ENCODE measurements at places on chromosomes 4 and X.
A peak's percentile ranks its signal among the peaks of the same experiment; 100 is the strongest.

DNA sequence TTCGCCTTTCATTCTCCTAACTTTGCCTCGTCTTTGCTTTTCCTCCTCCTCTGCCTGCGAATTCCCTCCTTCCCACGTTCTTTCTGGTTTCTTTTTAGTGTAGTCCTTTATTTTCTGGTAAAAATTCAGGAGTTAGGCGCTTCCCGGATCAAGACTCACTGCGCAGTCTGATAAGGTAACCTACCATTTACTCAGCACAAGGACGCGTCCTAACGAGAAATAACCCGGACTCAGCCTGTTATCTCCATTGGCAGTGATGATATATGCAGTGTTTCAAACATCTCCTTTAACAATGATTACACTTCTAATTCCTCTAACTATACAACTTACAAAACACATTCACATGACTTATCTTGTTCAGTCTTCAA is 357 bp upstream of the ETNPPL start:
- no peak for DNase-seq

DNA sequence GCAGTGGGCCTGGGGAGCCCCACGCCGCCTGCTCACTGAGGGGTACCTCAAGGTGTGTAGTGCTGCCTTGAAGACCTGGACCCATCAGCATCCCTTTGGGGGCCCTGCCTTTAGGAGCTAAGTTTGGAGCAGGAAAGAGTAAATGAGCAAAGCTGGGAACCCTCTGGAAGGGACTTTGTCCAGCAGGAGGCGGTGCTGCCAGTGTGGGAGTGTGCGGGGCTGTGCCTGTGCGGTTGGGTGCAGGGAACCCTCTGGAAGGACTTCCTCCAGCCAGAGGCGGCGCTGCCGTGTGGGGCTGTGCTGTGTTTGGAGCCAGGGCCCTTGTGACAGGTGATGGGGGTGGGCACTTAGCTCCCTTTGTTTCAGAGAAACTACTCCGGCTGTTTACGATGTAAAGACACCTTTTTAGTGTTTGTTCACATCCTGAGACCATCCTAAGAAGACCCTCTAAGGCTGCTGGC is 25.8 kb downstream of the RGS12 start:
- DNase-seq = no peak

DNA sequence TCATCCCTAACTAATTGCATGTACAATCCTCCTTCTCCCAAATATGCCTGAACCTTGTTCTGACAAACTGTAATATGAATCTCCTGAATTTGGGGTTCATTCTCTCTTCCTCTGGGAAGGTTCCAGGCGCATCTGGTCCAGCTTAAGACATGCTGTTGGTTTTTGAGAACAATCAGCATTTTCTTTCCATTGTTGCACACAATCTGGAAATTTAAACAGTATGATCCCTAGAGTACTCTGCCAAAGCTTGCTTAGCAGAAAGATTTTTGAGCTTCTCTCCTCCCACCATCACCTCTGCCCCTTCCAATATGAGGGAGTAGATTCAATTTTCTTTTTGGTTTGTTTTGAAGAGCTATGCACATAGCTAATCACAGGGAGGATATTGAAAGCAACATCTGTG is 50.1 kb downstream of the SRPX start:
- DNase-seq = no peak

DNA sequence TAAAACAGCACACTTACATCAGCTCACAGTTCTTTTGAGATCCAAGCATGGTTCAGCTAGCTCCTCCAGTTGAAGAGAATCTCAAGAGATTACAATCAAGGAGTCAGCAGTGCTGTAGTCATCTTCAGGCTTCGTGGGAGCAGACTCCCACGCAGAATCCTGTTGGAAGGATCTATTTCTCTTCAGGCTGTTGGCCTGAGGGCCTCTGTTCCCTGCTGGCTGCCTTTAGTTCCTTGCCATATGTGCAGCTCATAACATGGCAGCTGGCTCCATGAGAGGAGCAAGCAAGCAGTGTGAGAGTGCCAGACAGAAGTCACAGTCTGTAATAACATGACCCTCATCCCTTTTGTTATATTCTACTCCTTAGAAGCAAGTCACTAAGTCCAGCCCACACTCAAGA is 168.6 kb downstream of the COX18 start:
- no peak for DNase-seq

GRCh38 chrX:67779099-67779498 is 235.3 kb downstream of the AR start:
- no peak for DNase-seq

DNA sequence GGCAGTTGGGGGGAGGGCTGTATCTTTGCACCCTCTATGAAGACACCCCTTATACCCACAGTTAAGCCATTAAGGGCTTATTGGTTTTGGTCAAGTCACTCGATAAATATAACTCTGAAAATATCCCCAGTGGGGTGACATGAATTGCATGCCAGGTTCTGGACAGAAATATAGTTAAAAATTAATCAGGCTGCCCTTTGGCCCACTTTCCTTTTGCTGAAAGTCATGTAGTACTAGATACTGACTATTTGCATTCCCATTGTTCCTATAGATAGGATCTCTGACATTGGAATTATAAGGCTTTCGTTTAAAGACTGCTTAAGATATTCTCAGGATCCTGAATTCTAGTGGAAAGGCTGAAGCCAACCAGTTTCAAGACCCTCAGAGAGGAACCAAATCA is 43.5 kb upstream of the LAMP2 start:
- DNase-seq = no peak

GRCh38 chr4:189305500-189305899 is 635.2 kb upstream of the FRG1 start:
- peak; percentile 21 for DNase-seq

DNA sequence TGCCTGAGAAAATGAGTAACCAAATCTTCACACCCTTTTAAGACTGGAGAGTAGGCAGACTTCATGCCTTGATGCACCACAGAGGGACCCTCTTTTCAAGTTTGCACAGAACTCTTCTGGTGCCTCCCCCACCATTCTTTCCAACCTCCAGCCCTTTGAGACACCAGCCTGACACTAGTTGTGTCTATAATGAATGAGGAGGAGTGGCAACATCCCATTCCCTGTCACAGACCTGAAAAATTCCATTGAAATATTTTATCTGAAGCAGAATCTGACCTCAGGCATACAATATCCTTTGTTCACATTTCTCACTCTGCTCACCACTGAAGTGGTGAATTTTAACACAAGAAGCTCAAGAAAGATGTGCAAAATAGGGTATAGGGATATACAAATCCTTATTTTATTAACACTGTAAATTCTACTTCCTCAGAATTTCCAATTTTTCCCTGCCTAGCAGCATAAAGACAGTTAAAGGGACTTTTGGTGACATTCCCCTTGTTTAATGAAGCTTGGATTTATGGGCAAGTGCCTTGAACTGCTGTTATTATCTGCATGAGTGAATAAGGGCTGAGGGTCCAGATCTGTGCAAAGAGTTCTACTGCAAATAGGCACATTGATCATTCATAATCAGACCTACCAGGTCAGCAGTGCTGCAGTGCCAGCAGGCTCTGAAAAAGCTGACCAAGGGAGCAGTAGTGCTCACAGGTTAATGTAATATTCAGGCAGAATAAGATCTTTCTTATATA is 149.9 kb upstream of the PAQR3 start:
- DNase-seq = no peak

GRCh38 chrX:65772842-65773241 is 105.4 kb downstream of the MSN start:
- DNase-seq = no peak

DNA sequence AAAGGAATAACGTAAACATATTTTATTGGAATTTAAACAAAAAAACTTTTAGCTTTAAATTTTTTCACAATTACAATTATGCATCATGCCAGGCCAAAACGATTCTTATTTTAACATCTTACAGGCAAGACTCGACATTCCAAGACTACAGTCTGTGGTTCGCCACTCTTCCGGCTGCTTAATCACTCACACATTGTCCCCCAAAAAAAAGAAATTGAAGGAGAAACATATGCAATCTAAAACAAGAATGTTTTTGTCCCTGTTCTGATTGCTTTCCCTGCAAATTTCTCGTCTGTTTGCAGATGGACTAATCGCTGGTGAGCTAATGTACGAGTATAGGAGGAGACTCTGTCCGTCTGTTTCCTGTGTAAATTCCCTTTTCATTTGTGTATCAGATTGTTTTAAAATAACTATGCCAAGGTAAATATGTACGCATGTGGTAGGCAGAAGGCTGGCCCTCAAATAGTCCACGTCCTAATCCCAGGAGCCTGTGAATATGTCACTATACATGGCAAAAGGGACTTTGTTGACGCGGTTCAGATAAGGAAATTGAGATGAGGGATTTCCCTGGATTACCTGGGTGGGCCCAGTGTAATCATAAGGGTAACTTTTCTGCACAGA is 37.7 kb upstream of the MTNR1A start:
- no peak for DNase-seq

- no peak for DNase-seq
Measured at GRCh38 chr4:16027114-16027513, 56.7 kb downstream of the PROM1 start.

DNA sequence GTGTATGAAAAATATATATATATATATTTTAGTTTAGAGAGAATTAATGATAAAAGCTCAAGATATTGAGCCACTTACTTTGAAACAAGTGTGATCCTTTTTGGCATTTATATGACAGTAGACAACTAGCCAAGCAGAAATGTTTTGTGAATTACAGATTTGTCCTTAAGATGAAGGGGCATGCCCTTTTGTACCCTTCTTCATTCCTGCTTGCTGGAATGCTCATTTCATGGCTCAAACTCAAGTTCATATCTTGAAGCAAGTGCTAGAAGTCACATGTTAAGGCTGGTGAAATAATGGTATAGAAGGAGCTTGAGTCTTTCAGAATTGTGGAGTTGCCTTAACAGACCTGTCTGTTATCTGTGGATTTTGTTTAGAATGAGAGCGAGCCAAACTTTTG is 203.0 kb downstream of the BMPR1B start:
- DNase-seq = no peak

DNA sequence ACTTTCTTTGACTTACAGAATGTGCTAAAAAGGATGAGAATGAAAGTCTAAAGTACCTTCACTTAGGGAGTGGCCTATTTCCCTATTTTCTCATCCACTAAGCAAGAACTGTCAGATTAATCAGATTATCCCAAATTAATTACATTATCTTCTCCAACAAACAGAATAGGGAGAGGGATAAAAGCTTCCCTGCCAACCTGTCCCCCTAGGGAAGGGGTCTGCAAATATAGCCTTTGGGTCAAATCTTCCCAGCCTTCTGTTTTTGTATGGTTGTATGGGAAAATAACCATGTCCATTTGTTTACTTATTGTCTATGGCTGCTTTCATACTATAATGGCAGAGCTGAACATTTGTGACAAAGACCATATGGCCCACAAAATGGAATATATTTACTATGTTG is 57.1 kb upstream of the USP38 start:
- DNase-seq = no peak

DNA sequence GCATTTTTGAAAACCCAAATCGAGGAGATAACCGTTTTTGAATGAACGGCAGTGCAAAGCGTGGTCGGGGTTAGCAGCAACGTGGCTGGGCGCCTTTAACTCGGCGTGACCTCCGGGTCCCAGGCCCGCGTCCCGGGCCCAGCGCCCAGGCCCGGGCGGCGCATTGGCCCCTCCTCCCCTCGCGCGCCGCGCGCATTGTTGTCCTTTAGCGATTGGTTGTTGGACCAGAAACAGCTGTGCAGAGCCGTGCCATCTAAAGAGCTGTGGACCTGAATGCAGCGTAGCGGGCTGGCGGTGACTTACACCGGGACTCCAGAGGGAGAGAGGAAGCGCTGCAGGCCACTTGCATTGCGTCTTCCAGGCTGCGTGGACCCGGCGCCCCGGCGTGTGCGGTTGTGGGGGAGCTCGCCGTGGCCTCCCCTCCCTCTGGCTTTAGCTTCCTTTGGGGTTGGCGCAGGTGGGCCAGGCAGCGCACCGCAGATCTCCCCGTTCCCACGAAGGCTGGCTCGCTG is at the start of gene STOX2:
STOX2 (plus strand) TSS at position 227 of the 512 bp plus-strand sequence. CDS start 1,484 bp downstream, outside the sequence.
- DNase-seq = no peak

- DNase-seq = no peak
Measured at GRCh38 chrX:154593201-154593600, 8.3 kb downstream of the CTAG1A start.

DNA sequence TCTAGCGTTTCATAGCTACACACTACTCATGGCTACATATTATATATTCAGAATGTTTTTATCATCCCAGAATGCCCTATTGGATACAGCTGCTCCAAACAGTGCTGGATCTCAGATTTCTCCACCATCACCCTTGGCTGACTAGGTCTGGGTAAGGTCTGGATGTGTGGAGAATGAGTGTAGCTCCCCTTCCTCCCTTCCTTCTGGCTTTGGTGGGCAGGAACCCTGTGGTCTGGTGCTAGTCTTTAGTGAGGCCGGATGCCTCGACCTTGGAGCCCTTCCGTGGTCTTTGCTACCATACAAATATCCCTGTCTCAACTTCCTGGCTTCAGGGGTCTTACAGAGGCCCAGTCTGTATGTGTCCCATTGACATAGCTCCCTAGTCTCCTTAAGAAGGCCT is 52.1 kb upstream of the KDR start:
- no peak for DNase-seq

DNA sequence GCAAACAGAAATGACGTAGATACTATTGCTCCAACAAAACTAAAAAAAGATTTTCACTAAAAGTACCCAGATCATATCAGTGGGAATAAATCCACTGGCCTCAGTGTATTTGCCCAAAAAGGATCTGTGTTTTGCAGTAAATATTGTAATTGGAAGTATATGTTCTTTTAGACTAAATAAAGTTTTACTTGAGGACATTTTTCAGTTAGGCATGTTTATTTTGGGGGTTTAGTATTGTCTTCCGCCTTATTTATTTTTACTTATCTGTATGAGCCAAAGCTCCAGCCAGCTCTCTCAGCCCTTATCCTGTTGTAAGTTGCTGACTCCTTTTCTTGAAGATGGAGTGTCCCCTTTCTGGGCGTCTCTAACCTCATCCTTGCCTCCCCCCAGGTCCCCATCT is 49.8 kb downstream of the PTTG2 start:
- DNase-seq = no peak

DNA sequence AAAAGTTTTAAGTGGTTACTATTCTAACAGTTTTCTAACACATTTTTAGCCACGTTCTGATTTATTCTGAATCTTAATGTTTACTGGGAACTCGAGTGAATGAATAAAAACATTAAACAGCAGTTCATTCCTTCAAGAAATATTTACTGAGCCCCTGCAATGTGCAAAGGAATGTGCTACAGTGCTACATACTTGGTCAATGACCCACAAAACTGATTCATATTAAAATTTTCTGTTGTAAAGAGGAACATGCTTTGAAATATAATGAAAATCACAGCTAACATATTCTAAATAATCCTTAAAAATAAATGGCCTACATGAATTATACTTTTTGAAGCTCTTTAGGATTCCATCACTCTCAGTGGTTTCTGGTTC is 78.7 kb downstream of the ARAP2 start:
- DNase-seq = no peak

All from NCI-H1436 (cell line).